Fibroblast of gingiva (primary cell): ENCODE measurements at places on chromosomes 5 and 9.

- no peak for DNase-seq
Observed at GRCh38 chr5:136892000-136892399, 526.7 kb upstream of the TRPC7 start.

- no peak for DNase-seq
Observed at GRCh38 chr9:19229595-19230354, 718 bp upstream of the DENND4C start.

GRCh38 chr9:98202252-98202651 lies 9.8 kb upstream of the CORO2A start:
- DNase-seq, result no peak

DNA sequence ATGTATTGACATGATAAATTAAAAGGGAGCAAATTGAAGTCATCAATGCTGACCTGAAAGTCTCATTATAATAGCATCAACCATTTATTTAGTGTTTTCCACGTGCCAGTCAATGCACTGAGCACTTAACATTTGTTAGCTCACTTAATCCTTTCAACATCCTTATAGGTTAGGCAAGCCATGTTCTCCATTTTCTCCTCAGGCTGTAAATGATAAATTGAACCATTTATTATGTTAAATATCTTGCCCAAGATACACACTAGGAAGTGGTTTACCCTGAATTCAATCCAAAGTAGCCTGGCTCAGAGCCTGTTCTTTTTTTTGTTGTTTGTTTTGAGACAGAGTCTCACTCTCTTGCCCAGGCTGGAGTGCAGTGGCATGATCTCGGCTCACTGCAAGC lies 25.0 kb upstream of the SNX2 start:
- DNase-seq, result peak; percentile 45

DNA sequence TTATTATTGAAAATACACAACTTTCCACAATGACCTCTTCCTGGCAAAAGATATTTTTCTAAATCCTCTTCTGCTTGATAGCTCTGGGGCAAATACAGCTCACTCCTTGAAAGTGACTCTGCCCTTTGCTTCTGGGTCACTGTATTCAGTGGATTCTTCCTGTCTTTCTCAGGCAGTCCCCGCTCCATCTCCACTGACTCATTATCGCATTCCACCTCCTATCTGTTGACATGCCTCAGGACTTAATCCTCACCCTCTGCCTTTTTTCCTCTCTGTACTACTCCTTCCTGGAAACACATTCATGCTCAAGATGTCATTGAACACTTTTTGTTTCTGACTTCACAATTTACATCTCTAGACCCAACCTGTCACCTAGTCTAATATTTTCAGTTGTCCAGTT lies 8.4 kb upstream of the RGS7BP start:
- no peak for DNase-seq

GRCh38 chr9:123420592-123421111 lies 64.7 kb downstream of the CRB2 start:
- DNase-seq, result no peak

GRCh38 chr9:106284296-106284695 lies 578.7 kb upstream of the ZNF462 start:
- DNase-seq, result no peak

- DNase-seq, result no peak
Observed at GRCh38 chr5:167147879-167148278, 1143.6 kb upstream of the WWC1 start.
